ENCODE measurements at places on chromosomes 11 and 22.
A peak's percentile ranks its signal among the peaks of the same experiment; 100 is the strongest.

- DNase-seq, result peak; percentile 59
Measured at GRCh38 chr11:117316197-117316961, at the start of gene BACE1. BACE1 (minus strand) TSS chr11:117316256; CDS start chr11:117315795, 461 bp downstream.

DNA sequence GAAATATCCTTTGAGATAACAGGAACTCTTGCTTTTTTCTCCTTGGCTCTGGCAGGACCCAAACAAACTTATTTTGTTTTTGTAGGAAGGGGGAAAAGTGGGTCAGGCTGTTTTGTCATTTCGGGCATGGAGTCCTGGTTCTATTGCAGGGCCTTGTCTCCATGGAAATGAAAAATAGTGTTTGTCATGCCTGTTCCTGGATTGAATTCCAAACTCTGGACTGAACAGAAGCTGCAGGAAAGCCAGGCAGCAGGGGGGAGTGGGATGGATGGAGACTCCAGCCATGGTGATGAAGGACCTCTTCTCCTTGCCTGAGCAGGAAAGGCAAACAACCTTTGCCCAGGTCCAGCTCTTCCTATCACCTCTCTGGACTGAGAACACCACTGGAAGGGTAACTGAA is 87.0 kb downstream of the SCN3B start:
- no peak for DNase-seq

GRCh38 chr11:67304511-67305113 is 1.3 kb downstream of the SSH3 start:
- no peak for DNase-seq

DNA sequence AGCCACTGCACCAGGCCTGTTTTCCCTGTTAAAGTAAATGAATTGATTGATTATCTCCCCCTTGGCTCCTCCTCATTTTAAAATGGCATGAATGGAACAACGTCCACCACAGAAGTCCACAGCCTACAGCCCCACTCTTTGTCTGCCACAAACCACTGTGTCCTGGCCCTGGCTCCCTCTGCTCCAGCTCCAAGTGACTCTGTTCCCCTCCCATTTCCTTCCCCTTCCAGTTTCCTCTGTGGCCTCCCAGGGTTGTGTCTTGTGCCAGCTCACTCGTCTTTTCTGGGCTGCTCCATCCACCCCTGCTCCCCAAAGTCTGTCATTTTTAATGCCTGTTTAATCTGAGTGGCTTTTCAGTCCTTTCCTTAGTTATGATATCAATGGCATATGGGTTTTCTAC is 52.4 kb upstream of the CD5 start:
- DNase-seq, result no peak

DNA sequence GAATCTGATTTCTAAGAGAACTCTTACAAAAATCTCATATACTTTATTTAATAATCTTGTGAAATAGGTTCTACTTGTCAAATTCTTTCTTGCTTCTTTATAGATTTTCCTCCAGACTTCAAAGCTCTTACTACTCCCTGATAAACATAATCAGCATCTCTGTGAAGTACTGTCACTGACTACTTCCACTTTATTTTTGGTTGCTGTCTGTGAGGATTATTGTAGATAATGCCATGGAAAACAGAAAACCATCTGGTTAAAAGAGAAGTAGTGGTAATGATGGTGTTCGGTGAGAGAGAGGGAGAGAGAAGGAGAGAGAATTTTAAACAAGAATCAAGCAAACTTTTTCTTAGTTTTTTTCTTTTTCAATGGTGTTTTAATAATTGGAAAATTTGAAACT is 152.3 kb downstream of the TMEM135 start:
- DNase-seq, result no peak

GRCh38 chr11:71095294-71095850 is 157.0 kb downstream of the SHANK2 start:
- no peak for DNase-seq

DNA sequence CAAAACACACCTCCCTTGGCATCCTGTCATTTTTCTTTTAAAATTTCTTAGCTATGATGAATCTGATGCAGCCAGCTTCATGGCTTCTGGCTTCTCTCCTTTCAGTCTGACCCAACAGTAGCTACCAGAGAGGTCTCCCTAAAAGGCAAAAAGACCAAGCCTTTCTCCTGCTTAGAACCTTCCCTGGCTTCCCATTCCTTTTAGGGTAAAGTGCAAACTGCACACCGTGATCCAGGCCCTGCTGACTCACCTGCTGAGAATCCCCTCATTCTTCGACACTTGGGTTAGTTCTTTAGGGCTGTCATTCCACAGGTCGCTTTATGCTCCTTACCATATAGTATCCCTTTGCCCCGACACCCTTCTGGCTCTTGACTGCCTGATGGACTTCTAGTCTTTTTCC is 362.4 kb downstream of the MIAT start:
- DNase-seq, result no peak

DNA sequence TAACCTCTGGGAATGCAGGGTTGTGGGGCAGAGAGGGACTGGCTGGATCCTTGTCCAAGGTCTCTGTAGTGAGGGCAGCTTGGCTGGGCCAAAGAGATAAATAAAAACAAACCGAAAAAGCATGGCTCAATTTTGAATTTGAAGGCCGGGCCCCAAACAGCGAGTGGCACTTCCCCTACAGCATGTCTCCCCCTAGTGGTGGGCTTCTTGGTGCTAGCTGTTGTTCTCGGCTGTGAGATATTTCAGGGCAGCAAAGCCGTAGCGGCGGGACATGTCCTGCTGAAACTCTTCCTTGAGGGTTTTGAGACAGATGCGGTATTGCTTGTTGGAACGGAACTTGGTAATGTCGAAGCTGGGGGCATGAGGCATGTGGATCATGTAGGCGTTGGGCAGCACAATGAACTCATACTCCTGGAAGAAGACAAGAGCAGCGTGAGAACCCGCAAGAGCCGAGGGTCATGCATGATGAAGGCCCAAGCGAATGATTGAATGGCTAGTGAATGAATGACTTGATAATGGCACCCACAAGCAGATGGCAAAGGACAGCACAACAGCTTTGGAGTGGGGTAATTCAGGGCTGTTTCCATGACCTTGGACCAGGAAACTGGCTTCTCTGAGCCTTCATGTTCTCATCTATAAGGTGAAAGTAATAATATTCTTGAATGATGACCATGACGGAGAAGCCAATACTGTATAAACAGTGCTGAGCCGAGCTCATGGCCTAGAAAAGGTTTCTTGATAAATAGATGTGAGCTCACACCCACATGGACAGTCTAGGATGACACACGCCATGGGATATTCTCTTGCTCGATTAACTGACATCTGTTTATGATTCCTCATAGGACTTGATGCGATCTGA is 216.3 kb upstream of the SYN3 start:
- DNase-seq, result no peak

- no peak for DNase-seq
Measured at GRCh38 chr22:36027935-36028645, 534 bp downstream of the RBFOX2 start.

- DNase-seq, result no peak
Measured at GRCh38 chr22:43110927-43111623, 525 bp downstream of the BIK start.

DNA sequence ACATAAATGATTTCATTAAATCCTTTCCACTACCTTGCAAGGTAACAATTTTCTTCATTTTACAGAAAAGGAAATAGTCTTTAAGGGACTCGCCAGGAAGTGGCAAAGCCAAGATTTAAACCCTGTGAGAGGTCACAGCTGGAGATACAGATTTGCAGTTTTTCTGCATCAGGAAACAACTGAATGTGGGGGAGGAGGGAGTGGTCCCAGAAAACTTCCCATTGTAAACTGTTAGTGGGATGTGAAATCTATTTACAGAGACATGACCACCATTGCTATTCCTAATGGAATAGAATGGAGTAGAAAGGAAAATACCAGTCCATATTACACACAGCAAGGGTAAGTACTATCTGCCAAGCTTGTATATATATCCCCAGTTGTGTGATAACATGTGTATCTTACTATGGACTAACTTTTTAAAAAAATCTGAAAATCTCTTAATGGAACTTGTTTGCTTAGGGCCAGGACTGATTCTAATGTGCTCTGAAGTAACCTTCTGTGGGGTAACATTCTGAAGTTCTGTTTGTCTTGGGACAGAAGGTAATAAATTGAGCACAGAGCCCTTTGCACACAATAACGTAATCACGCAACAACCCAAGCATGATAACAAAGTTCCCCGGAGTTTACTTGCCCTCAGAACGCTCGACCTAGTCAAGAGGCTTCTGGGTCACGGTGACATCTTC is 10.9 kb upstream of the TSKU start:
- no peak for DNase-seq

GRCh38 chr11:108886005-108886659 is 221.3 kb downstream of the DDX10 start:
- no peak for DNase-seq

GRCh38 chr11:89490602-89490980 is 584 bp downstream of the NOX4 start:
- no peak for DNase-seq

DNA sequence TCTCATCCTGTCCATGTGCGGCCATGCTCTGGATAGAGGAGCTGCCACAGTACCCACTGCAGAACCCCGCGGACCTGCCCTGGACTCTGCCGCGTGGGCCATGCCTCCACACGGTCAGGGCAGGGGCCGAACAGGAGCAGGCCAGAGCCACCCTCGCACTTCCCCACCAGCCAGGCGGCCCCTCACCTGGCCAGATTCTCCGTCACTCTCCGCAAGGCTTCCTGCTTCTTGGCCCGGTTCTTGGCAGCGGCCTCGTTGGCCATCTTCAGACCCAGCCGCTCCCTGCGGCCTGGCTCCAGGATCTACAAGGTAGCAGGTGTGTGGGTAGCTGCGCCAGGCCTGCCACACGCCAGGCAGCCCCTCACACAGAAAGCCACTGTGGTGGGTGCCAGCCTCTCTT is 3.8 kb downstream of the TSSK2 start:
- no peak for DNase-seq

DNA sequence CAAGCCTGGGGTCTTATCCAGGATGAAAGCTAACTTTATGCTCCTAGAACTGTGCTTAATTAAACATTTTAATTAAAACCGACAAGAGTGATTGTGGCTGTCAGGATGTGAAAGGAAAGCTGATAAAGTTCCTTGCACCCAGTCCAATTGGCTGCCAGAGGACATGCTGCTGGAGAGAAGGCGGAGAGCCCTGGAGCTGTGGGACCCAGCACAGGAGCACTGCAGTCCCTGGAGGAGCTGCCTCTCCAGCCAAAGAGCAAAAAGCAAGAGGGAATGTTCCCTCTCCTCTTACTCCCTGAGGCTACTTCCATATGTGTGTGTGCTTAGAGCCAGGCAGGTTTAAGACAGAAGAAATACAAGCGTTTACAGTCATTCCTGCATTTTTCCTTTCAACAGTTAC is 118.6 kb downstream of the OPCML start:
- DNase-seq, result no peak

GRCh38 chr22:17695986-17696385 is 57.4 kb downstream of the BCL2L13 start:
- no peak for DNase-seq

DNA sequence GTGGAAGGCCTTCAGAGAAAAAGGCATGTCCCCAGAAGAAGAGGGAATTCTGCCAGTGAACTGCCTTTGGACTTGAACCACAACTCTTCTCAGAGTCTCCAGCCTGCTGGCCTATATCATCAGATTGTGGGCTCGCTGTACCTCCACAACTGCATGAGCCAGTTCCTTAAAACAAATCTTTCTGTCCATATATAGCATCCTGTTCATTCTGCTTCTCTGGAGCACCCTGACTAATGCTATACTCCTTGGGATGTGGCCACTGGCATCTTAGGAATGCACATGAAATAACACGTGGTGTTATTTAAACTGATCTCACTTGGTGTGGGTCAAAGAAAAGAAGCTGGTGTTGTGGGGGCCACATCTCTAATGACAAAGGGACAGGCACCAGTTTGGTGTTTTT is 58.3 kb upstream of the VSTM5 start:
- peak; percentile 78 for DNase-seq

DNA sequence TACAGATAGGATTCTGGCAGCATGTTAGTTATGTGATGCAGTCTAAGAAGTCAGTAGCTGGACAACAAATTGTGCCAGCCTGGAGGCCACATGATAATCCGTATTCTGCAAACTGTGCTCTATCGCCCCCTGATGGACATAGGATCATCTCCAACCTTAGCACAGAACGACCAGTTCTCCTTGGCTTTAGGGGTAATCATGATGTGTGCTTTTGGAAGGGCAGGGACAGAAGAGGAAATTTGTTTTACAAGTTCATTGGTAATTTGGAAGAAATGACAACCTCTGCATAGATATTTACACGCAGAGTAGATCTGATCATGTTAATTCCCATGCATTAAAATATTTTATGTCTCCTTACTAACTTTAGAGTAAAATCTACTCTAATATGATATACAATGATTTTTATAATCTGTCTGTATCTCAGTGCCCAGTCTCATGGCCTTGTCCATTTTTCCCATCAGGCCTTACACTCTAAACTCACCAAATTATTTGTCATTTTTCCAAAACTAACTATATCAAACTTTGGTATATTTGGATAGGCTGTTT is 12.1 kb downstream of the OR10D3 start:
- peak; percentile 32 for DNase-seq

DNA sequence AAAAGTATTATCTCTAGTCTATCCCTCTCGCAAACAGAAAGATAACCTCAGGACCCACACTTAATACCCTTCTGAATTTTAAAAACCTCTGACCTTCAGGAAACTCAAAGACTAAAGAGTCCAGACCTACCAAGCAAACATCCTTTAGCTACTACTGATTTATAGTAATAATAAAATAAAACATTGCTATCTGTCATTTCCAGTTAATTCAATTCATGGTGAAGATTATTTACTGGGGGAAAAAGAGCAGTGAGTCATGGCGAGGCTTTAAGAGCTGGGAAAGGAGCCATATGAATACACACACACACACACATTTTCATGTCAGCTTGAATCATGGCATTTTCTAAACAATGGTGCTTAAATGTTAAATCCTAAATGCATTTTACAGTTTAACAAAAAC is 87.1 kb downstream of the FAM76B start:
- peak; percentile 63 for DNase-seq

DNA sequence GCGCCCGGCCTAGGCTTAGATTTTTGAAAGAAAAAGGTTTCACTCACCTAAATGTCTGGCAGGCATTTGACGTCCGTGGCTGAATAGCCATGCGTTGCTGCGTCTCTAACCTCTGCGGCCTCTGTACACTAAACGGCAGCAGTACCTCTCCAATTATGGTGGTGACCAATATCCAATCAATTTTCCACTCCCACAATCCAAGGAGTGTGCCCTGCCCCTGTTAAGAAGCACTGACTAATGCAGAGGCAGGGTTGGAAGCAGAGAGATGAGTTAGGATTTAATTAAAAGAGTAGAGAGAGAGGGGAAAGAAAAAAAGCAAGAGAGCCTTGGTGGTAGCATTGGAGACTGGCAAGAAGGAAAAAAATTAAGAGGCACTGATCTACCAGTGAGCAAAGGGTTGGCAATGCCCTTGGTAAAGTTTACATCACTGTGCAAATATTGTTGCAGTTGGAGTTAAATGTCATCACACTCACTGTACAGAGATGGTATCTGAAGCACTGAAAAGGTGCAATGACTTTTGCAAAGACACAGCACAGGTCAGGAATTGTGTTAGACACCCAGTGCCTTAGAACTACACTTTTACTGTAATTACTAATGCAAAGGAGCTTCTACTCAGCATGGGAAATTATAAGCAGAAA is 526.7 kb downstream of the NTM start:
- no peak for DNase-seq

All from AG04450 (cell line).